Mucosa of descending colon (tissue), 3 donors: ENCODE measurements at places on chromosomes 7 and 10.

DNA sequence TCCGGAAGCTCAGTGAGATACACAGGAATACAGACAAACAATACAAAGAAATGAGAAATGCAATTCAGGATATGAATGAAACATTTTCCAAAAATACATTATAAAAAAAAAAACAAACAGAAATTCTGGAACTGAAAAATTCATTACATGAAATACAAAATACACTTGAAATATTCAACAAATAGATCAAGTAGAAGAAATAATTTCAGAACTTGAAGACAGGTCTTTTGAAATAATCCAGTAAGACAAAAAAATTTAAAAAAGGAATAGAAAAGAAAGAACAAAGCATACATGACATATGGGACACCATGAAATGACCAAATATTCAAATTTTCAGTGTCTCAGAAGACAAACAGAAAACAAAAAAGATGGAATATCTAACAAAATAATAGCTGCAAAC is 102.5 kb downstream of the ALOX5 start:
- no peak for DNase-seq

GRCh38 chr7:23249486-23249885 is 2.9 kb downstream of the GPNMB start:
- no peak for DNase-seq

- peak; percentile 27 for DNase-seq
These were observed 26.1 kb downstream of the WAC start for GRCh38 chr10:28558923-28559508.

GRCh38 chr10:46096446-46096845 is 50.4 kb upstream of the MSMB start:
- no peak for DNase-seq

DNA sequence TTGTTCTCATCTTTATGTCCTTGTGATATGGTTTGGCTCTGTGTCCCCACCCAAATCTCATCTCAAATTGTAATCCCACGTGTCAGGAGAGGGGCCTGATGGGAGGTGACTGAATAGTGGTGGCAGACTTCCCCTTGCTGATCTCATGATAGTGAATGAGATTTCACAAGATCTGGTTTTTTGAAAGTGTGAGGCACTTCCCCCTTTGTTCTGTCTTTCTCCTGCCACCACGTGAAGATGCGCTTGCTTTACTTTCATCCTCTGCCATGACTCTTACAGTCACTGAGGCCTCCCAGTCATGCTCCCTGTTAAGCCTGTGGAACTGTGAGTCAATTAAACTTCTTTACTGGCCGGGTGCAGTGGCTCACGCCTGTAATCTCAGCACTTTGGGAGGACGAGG is 161.0 kb downstream of the HERPUD2 start:
- no peak for DNase-seq

GRCh38 chr10:75201793-75202307 is 8.7 kb upstream of the VDAC2 start:
- no peak for DNase-seq

GRCh38 chr7:136900005-136900404 is 31.6 kb downstream of the CHRM2 start:
- no peak for DNase-seq

- no peak for DNase-seq
These were observed 127.3 kb downstream of the ARHGAP22 start for GRCh38 chr10:48477616-48478015.
